ENCODE measurements at places on chromosomes 7 and 10.

GRCh38 chr7:25562673-25563182 is 334.4 kb upstream of the NPVF start:
- no peak for DNase-seq

GRCh38 chr7:6516387-6516983 is 34.8 kb downstream of the GRID2IP start:
- DNase-seq: peak; percentile 89

DNA sequence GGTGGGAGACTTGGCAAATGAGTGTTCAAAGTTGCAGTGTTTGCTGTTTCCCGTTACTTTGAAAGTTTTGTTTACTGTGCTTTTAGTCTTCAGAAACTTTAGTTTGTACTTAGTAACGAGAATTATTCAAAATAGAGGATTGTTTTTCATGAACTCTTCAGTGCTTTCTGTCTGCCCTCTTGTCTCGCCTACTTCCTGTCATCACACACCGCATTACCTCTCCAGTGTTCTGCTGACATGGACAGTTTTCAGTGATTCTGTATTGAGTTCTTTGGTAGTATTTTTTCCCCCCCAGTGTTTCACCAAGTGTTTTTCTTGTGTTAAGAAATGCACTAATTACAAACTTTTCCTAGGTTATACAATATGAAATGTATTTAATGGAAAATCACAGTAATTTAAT is 207.0 kb downstream of the MLLT10 start:
- DNase-seq: no peak

DNA sequence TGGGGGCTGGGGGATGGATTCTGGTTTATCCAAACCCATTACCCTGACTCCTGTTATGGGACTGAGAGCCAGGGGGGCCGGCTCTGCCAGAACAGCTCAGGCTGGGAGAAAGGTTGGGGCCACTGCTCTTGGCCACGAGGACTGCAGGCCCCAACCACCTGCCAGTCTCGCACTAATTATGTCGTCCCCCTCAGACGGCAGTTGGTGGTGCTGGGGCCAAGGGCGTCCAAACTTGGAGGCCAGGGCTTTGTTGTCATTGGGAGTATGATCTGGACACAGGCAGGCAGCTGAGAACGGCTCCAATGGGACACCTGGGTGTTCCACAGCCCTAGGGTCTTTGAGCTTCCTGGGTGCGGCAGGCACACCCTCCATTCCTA is 34.7 kb downstream of the DRGX start:
- no peak for DNase-seq

- no peak for DNase-seq
These were observed 62.5 kb downstream of the DAGLB start for GRCh38 chr7:6385110-6385781.

GRCh38 chr7:158482480-158482879 is 105.1 kb downstream of the PTPRN2 start:
- no peak for DNase-seq

DNA sequence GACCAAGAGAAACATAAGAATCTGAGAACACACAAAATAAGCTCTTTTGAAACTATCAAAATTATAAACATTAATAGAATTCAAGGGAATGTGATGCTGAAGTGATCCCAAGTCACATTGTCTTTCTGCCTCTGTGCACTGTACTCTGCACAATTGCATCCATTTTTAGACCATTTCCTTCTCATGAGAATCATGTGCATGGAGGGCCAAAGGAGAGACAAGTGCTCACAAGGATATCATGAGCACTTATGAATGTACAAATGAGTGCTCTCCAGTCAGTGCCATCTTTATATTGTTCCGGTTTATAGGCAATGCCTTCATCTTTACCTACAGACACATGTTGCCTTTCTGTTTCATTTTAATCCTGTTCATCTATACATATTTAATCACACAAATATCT is 36.9 kb downstream of the MET start:
- DNase-seq: no peak

DNA sequence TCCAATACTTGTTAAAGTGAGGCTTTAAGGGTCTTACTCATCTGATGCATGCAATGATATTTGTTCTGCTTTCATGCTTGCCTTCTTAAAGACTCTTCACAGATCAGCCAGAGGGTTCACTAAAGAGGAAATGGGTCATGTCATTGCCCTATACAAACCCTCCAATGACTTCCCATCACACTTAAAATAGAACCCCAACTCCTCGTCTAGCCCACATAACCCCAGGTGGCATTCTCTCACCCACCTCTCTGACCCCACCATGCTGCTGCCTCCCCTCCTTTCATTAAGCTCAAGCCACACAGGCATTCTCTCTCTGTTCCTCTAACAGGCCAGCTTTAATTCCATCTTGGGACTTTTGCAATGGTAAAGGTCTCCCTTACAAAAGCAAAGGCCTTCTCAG is 253.6 kb downstream of the GRID1 start:
- DNase-seq: no peak

DNA sequence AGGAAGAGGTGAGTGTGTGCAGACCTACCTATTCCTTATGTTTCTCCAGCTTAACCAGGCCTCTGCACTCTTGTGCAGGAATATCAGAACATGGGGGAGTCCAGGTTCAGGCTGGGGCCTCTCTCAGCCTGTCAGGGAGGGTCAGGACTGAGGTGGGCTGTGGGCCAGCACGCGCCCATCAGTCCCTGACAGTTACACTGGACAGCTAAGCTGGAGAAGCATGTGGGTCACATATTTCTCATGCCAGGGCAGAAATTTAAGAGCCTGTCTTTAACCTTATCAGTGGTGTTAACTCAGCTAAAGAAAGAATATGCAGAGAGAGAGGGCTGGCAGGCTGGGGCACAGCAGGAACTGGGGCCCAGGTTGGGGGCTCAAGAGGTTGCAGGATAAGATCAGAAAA is 8.7 kb upstream of the POLD2 start:
- DNase-seq: no peak

GRCh38 chr7:28539289-28539981 is 127.1 kb downstream of the CREB5 start:
- no peak for DNase-seq

- no peak for DNase-seq
These were observed 179.8 kb downstream of the IPMK start for GRCh38 chr10:58087896-58088295.

- no peak for DNase-seq
These were observed 71.5 kb downstream of the CARD11 start for GRCh38 chr7:2971914-2972834.

- peak; percentile 91 for DNase-seq
These were observed 12.4 kb downstream of the PRSS2 start for GRCh38 chr7:142782922-142783900.

DNA sequence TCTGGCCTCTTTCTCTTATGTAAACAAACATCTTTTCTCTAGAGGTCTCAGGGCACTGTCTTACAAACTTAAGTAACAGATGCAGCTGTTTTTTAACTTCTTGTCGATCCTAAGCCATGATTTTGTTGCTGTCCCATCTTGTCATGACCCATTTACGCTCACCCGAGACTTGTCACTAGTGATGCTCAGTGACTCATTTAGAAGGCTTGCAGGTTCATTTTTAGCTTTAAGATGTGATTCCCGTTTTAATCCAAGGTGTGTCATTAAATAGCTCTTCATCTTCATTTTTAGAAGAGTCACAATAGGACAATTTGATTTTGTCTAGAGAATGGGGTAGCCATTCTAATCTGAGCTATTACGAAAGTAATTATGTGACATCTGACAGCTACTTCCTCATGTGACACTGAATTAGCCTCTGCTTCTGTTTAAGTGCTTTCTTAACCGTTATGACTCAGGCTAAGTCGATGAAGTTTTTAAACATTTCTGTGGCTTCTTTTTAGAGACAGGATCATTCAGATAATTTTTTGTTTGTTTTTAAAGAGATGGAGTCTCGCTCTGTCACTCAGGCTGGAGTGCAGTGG is 42.7 kb downstream of the SPDYE5 start:
- DNase-seq: no peak

GRCh38 chr10:126702181-126702580 is 31.7 kb upstream of the C10orf90 start:
- DNase-seq: no peak

DNA sequence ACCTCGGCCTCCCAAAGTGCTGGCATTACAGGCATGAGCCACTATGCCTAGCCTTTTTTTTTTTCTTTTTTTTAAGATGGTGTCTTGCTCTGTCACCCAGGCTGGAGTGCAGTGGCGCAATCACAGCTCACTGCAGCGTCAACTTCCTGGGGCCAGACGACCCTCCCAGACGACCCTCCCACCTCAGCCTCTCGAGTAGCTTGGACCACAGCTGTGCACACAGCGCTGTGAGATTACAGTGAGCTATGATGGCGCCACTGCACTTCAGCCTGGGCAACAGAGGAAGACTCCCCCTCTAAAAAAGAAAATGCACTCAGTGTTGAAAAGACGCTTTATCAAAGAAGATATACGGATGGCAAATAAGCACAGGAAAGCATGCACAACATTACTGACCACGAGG is 16.5 kb upstream of the WIPI2 start:
- DNase-seq: no peak

DNA sequence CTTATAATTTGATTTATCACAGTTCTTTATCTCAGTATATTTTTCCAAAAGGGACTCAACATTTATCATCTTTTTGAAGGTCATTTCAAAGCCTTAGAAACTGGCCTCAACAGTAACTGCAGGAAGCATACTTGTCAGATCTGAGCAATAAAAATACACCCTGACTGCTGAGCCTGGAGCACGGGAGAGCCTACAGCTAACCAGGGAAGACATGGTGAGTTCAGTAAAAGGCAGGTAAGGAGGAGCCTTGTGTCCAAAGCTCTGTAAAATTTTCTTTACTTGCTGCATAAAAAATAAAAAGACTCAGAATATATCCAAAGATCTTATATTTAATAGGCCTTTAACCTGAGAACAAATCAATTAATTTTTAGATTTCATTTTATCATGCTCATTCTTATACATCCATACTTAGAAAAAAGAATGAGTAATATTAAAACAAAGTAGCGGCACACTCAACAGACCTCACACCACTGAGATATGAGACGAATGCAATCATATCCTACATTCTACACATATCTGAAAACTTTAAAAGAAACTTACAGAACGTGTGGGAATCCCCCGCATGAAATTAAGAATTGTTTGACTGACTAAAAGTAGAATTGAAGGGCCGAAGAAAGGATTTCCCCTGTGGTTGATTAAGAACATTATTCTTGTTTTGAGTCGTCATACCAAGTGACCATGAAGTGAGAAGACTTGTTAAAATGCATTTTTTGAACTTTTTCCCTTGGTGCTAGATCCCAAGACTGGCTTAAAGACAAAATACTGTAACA is 296.4 kb upstream of the MKLN1 start:
- DNase-seq: no peak

Measured in WTC11 (cell line).